ENCODE measurements at places on chromosomes 1 and 21.
A peak's percentile ranks its signal among the peaks of the same experiment; 100 is the strongest.

- DNase-seq = no peak
Observed at GRCh38 chr1:203130358-203130985, 2.9 kb downstream of the ADORA1 start.

DNA sequence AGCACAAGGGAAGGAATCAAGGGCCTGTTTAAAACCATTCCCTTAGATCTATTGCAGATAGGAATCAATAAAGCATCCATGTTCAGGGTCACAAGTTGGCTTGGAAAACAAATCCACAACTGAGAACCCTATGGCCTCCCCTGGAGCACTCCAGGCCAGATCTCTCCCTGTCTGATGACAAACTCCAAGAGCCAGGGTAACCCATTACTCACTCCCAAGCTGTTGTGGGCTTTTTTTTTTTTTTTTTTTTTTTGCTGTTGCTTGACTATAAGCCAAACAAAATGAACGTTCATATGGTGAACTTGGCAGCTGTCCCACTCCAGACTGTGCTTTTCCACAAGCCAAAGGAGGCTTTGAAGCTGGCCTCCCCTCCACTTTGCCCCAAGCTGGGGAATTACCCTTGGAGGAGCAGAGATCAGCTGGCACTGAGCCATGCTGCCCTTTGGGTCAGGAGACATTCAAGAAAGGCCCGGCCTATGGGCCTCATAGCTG lies 35.7 kb upstream of the VAV3 start:
- no peak for DNase-seq

DNA sequence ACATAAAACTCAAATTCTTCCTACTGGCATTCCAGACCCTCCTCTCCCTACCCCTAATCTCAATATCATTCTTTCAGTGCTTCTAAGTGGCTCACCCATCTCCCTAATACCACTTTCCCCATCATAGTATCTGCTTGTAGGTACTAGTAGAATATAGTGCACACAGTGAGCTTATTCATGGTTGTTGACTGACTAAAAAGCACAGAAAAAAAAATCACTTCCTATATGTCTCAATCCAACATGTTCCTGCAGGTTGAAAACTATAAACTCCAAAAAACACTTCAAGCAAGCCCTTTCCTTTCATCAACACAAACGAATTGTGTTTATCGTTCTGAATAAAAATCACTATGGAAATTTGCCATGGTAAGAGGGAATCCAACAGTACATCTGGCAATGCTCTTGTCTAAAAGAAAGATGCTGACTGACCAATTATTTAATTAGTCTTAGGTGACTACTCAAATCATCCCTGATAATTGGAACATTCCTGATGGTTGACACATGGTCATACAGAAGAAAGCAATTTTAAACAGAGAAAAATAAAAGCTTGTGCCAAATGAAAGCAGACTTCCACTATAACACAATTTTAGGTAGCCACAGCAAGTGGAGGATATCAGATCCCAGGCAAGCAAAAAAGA lies 87.1 kb downstream of the NDUFS5 start:
- DNase-seq = no peak

DNA sequence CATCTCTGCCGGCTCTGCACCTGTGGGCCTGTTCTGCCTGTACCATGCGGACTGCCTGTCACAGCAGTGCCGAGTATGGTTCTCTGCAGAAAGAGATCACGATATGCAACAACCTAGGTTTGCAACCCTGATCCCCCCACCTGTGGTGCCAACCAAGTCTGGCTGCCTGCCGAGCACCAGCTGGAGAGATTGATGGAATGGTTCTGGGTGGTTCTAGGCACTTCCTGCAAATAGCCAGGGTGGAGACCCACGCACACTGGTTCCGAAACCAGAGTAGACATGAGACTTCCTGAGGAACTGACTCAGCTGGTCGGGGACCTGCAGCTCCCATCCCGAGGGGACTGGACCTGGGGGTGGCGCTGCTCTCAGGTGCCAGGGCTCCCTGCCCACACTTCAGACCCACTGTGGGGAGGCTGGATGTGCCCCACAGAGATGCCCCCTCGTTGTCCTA lies 5.4 kb downstream of the TPRG1L start:
- DNase-seq = no peak

- DNase-seq = no peak
Observed at GRCh38 chr1:231691618-231692259, 65.1 kb downstream of the DISC1 start.

DNA sequence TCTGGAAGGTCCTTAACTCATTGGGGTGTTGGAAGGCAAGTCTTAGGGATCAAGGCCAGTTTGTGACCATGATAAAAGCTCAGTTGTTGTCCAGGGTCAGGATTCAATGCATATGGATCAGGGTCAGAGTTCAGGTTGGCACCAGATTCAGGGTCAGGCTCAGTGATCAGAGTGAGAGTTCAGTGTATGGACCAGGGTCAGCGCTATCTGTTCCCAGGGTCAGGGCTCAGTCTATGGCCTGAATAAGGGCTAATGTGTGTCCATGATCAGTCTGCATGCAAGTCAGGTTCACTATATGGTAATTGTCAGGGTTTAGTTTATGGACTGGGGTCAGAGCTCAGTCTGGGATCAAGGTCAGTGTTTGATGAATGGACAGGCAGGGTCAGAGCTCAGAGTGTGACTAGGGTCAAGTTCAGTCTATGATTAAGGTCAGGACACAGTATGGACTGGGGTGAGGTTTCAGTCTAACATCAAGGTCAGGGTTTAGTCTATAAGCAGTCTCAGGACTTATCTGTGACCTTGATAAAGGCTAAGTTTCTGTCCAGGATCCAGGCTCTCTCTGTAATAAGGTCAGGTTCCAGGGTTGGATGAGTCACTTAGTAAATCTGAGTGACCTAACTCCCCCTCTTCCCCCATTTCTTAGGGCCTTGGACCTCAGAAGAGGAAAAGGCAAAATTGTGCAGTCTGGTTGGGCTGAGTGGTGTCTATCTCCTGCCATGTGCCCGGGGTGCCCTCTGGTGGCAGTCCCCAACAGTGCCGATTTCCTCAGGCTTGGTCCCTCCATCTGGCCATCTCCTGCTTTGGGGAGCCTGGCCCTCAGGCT lies 23.8 kb downstream of the KNCN start:
- peak; percentile 84 for DNase-seq

DNA sequence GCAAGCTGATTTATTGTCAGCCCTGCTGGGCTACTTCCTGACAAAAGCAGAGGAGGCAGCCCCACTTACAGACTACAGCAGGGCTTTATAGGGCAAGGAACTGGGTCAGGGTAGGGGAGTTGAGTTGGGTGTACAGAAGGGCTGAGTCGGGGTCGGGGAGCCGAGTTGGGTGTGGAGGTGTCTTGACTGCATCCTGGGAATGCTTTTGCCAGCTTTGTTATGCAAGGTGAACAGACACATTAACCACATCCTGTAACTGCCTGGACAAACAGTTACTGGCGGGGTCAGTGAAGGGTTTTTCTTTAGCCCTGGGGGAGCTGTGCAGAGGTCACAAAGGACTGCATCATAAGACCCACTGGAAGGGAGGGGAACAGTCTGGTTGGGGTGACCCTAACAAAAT lies 39.1 kb upstream of the GBP5 start:
- no peak for DNase-seq

GRCh38 chr1:147515045-147515869 lies 26.0 kb upstream of the BCL9 start:
- DNase-seq = no peak

DNA sequence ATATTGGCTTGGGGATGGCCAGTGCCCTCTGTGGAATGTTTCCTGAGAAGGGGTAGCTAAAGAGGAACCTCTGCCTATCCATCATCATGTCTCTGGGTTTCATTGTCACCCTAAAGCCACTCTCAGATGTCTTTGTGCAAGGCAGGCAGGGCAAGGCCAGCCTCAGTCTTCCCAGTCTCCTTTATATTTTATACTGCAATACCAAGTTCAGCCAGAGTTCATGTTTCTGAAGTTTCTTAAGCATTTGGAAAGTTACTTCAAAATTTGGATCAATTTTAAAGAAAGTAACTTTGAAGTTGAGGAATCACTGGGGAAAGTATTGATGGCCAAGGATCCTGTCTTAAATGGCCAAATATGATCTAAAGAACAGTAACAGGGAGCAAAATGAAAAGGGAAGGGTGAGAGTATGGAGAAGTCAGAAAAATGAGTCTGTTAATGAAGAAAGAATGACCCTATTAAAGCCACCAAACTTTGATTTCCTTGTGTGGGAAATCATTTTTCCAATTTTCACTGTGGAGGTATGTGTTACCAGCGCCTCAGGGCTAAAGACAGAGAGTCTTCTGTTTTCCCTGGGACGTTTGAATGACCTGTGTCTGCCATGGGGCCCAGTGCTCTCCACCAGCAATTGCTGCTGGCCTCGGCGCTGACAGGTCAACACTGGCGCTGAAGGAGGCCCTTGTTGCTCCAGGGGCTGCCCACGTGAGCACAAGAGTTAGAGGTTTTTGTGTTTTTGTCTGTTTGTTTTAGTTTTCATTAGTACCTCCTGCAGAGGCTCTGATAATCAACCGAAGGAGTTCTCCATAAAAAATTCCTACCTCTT lies 93.9 kb downstream of the ATP5PO start:
- no peak for DNase-seq

DNA sequence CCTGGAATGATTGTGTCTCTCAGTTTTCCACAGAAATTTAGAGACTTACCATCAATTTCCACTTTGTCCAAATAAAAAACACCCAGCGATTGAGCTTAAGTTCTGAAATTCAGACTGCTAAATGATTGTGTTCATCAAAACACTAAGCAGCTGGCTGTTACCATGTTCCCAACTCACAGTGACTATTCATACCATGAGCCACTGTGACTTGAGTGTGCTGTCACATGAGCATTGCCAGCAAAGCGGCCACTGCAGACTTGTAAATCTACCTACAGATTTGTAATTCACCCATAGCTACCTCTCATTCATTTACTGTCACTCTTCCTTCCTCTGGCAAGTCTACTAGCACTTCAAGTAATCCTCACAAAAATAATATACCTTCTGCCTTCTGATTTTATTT lies 17.2 kb upstream of the PRKAB2 start:
- DNase-seq = no peak

DNA sequence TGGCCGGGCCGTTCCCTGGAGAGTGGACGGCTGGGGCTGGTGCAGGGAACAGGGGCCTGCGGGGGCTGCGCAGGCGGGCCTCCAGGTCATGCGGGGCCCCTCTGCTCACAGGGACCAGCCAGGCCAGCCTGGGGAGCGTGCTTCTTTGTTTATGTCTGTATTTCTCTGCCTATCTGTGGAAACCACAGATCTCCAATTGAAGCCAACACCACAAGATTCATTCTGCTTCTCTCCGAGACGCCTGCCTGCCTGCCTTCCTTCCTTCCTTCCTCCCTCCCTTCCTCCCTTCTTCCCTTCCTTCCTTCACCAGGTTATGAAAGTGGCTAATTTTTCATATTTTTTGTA lies 39.9 kb upstream of the HMGN1 start:
- no peak for DNase-seq

DNA sequence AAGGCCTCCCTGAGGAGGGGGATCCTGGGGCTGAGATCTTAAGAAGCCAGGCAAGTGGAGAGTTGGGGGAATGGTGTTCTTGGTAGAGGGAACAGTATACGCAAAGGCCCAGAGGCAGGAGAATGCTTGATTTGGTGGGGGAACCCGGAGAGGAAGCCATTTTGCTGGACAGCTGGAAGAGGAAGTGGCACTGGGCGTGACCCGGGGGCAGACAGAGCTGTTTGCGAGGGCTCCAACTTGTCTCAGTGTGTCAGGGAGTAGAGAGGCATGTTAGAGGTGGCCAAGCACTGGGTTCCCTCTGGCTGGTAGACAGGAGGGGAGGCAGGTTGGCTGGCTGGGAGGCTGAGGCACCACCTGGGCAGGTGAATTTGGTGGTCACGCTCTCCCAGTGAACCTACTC lies 96.3 kb upstream of the ACTL8 start:
- DNase-seq = no peak

DNA sequence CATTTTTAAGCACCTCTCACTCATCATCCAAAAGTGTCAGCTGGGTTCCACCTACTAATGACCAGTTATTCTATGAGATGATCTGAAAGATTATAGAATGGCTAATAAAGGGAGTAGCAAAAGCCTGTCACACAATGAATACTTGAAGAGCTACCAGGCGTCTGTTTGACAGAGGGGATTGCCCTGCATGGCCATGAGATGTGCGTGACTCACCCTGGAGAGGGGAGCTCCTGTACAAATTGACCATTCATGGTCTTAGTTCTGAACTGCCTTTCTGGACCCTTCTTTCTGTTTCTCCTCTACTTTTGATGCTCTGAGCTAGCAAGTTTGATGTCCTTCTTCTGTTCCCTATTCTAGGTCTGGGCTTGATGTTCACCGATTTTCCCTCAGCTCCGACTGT lies 85.2 kb upstream of the ABCD3 start:
- no peak for DNase-seq

Measured in hematopoietic multipotent progenitor cell treated with erythropoietin and hydrocortisone succinate and interleukin-3 and kit ligand, for 15 days (in vitro differentiated cells).